ENCODE measurements at places on chromosomes 5 and 9.

- H3K4me3 ChIP-seq, result no peak overlapping the region
- H3K27me3 ChIP-seq, result no peaks in the 10 kb centered on the region
- no peak overlapping the region for H3K27ac ChIP-seq
- DNase-seq, result no peak
These were observed 3.8 kb upstream of the SYNPO start for GRCh38 chr5:150636391-150637244.

DNA sequence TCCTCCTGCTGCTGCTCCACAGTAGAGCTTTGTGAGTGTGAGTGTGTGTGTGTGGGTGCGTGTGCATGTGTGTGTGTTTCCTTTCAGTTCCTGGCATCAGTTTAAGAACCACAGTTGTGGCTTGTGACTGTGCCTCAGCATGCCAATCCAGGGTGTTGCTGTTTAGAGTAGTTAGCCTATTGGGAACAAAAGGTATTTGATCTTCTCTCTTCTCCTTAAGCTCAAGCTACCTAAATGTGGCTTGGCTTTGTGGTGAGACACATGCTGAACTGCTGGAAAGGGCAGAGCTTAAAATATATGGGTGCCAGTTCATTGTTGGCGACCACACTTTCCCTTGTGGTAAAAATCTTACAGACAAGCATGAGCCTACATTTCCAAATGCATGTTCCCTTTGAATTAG lies 116.6 kb upstream of the BNC2 start:
- H3K36me3 ChIP-seq, result no peaks in the 10 kb centered on the region
- DNase-seq, result no peak
- no peak overlapping the region for H3K4me3 ChIP-seq
- no peak overlapping the region for H3K27ac ChIP-seq
- no peaks in the 10 kb centered on the region for H3K27me3 ChIP-seq
- no peaks in the 10 kb centered on the region for H3K4me1 ChIP-seq

- no peaks in the 10 kb centered on the region for H3K27me3 ChIP-seq
- H3K4me3 ChIP-seq, result no peak overlapping the region
- no peaks in the 10 kb centered on the region for H3K36me3 ChIP-seq
- H3K4me1 ChIP-seq, result no peaks in the 10 kb centered on the region
- peak; percentile 69 for DNase-seq
These were observed 695.1 kb downstream of the NR2F1-AS1 start for GRCh38 chr5:92885950-92886349.

GRCh38 chr5:72036951-72037350 lies 70.3 kb upstream of the MAP1B start:
- no peak overlapping the region for H3K4me3 ChIP-seq
- no peaks in the 10 kb centered on the region for H3K36me3 ChIP-seq
- H3K27me3 ChIP-seq, result no peaks in the 10 kb centered on the region
- H3K27ac ChIP-seq, result no peak overlapping the region

GRCh38 chr9:134625361-134626068 lies 16.1 kb upstream of the COL5A1 start:
- no peaks in the 10 kb centered on the region for H3K4me1 ChIP-seq
- no peak overlapping the region for H3K4me3 ChIP-seq
- no peaks in the 10 kb centered on the region for H3K36me3 ChIP-seq
- DNase-seq, result peak; percentile 16
- H3K27me3 ChIP-seq, result no peaks in the 10 kb centered on the region
- no peak overlapping the region for H3K27ac ChIP-seq
